ENCODE measurements at places on chromosomes 7 and 10.

GRCh38 chr7:109437957-109438356 lies 868.3 kb downstream of the DNAJB9 start:
- DNase-seq = no peak

- DNase-seq = no peak
Observed at GRCh38 chr10:79055892-79056291, 12.9 kb upstream of the ZMIZ1 start.

DNA sequence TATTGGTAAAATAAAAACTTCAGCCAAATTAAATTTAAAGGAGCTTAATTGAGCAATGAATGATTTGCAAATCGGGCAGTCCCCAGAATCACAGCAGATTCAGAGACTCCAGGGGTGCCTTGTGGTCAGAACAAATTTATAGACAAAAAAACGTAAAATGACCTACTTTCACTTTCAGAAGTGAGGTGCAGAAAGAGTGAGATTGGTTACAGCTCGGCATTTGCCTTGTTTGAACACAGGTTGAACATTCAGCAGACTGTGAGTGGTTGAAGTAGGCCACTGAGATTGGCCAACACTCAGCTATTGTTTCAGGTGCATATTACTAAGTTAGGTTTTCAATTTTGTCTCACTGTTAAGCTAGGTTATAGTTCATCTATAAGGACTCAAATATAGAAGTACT lies 153.4 kb downstream of the BICC1 start:
- no peak for DNase-seq

- no peak for DNase-seq
Observed at GRCh38 chr7:2063563-2064260, 169.0 kb downstream of the MAD1L1 start.

GRCh38 chr10:500876-501275 lies 188.6 kb downstream of the DIP2C start:
- DNase-seq = no peak

GRCh38 chr7:81235997-81236396 lies 317.1 kb upstream of the SEMA3C start:
- no peak for DNase-seq

All from naive B cell (primary cell).